H9 (cell line): ENCODE measurements at places on chromosomes 12 and 14.

DNA sequence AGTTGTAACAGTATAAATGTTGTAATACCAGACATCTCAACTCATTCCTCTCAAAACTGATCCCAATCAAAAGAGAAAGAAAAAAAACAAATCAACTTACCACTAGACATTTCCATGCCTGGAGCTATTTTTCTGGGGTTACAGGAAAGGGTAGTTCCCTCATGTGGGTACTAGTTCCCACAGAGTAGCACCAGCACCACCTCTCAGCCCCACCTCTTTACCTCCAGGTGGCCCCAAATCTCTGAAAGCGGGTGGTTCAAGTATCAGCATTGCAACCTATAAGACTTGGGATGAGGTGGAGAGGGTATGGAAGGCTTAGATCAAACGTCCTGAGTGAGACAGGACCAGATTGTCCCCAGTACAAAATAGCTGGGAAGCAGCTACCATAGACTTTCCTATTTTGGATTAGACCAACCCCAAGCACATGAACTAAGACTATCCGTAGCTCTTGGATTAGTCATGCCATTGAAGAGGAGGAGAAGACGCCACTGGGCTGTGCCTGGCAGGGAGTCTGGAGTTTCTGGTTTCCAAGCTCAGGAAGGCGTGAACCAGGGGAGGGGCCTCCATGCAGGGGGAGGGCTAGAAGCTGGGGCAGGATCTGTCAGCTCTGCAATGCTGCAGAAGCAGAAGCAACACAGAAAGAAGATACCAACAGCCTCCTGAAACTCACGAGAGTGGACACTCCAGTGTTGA is at the start of gene SLC39A2:
Gene SLC39A2, plus strand, starts transcription at position 620 of the 693 bp plus-strand sequence. CDS start 154 bp downstream, outside the sequence.
- H3K36me3 ChIP-seq = peaks cover 29% of the 10 kb centered on the region
- H3K4me1 ChIP-seq = no peaks in the 10 kb centered on the region
- H3K27me3 ChIP-seq = no peaks in the 10 kb centered on the region
- H3K27ac ChIP-seq = no peak within 1 kb of the TSS

GRCh38 chr12:106058256-106059182 is 80.2 kb downstream of the NUAK1 start:
- H3K4me1 ChIP-seq = peaks cover 5% of the 10 kb centered on the region
- no peak overlapping the region for H3K4me3 ChIP-seq
- H3K36me3 ChIP-seq = no peaks in the 10 kb centered on the region
- no peak for DNase-seq
- H3K27ac ChIP-seq = no peak overlapping the region

DNA sequence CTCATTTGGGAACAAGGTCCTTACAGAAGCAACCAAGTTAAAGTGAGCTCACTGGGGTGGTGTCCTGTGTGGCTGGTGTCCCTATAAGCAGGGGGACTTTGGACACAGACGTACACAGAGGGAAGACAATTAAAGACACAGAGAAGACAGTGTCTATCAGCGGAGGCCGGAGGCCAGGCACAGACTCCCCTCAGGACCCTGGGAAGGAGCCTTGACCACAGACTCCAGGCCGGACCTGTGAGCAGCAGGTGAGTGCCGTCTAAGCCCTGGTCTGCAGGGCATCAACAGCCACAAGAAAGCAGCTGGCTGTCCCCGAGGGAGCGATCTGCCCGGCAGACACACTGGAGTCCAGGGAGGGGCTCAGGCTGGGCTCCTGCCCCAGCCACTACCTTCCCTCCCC is 219.1 kb upstream of the C14orf180 start:
- H3K4me1 ChIP-seq = no peaks in the 10 kb centered on the region
- DNase-seq = peak; percentile 12
- no peak overlapping the region for H3K4me3 ChIP-seq
- no peaks in the 10 kb centered on the region for H3K36me3 ChIP-seq
- H3K27ac ChIP-seq = no peak overlapping the region

DNA sequence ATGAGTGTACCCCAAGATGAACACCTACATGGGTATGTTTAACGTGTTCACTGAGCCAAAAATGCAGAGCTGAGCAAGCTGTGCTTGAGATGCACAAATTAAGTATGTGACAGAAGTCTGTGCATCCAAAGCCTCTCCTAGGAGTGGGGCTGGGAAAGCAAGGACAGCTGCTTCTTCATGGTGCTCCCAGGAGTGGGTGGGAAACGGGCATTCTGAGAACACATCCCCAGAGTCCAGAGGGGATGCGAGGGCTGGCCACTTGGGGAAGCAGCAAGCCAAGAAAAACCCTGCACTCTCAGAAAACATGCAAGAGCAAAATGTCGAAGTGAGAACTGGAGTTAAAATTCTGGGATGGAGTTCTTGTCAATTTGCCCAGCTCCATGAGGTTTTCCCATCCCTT is 414.3 kb downstream of the BCAT1 start:
- H3K36me3 ChIP-seq = no peaks in the 10 kb centered on the region
- H3K4me1 ChIP-seq = no peaks in the 10 kb centered on the region
- no peak overlapping the region for H3K27ac ChIP-seq
- no peak for DNase-seq
- no peak overlapping the region for H3K4me3 ChIP-seq
- no peaks in the 10 kb centered on the region for H3K27me3 ChIP-seq

GRCh38 chr14:74647061-74647677 is 35.1 kb upstream of the LTBP2 start:
- no peaks in the 10 kb centered on the region for H3K36me3 ChIP-seq
- H3K4me1 ChIP-seq = no peaks in the 10 kb centered on the region
- no peak for DNase-seq
- H3K4me3 ChIP-seq = no peak overlapping the region

DNA sequence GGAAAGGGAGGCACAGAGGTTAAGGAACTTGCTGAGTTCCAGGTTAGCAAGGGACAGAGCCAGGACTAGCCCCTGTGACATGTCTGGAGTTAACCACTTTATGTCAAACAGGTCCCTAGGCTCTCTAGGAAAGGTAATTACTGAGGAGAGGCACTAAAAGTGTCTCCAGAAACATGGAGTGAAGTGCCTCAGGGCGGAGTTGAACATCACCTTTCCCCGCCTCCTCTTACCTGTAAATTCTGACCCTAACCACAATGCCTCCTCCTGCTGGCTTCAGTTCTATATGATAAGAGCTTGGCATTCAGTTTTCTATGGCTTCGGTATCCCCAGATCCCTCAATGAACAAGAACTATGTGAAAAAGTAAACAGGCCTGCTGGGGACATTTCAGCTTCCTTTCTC is 18.1 kb downstream of the RPH3A start:
- H3K27ac ChIP-seq = no peak overlapping the region
- no peaks in the 10 kb centered on the region for H3K27me3 ChIP-seq
- H3K4me1 ChIP-seq = no peaks in the 10 kb centered on the region
- no peak for DNase-seq

- H3K27me3 ChIP-seq = no peaks in the 10 kb centered on the region; the same call in 1 of the 2 replicates
- no peak overlapping the region for H3K4me3 ChIP-seq
- no peaks in the 10 kb centered on the region for H3K4me1 ChIP-seq
- H3K27ac ChIP-seq = no peak overlapping the region
- DNase-seq = peak; percentile 18
- H3K36me3 ChIP-seq = no peaks in the 10 kb centered on the region
Observed at GRCh38 chr12:131383291-131383690, 327.6 kb upstream of the SFSWAP start.

- no peaks in the 10 kb centered on the region for H3K27me3 ChIP-seq
- no peak overlapping the region for H3K27ac ChIP-seq
- DNase-seq = no peak
Observed at GRCh38 chr14:64584190-64584589, 34.4 kb downstream of the PPP1R36 start.

- no peaks in the 10 kb centered on the region for H3K36me3 ChIP-seq
- DNase-seq = no peak
- no peaks in the 10 kb centered on the region for H3K4me1 ChIP-seq
- H3K27me3 ChIP-seq = no peaks in the 10 kb centered on the region
- H3K27ac ChIP-seq = no peak overlapping the region
- H3K4me3 ChIP-seq = no peak overlapping the region
Observed at GRCh38 chr12:101654442-101654841, 43.0 kb upstream of the CHPT1 start.

DNA sequence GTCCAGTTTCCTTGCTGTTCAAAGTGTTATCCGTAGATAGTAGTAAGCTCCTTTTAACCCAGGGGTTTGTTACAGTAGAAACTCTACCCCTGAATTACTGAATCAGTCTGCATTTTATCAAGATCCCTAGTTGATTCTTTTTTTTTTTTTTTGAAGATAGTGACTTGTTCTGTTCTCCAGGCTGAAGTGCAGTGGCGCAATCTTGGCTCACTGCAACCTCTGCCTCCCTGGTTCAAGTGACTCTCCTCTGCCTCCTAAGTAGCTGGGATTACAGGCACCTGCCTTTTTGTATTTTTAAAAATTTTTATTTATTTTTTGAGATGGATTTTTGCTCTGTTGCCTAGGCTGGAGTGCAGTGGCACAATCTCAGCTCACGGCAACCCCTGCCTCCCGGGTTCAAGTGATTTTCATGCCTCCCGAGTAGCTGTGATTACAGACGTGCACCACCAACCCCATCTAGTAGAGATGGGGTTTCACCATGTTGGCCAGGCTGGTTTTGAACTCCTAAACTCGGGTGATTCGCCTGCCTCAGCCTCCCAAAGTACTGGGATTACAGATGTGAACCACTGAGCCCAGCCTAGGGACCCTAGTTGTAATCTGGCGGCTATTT is 10.5 kb downstream of the LARP4 start:
- H3K4me1 ChIP-seq = no peaks in the 10 kb centered on the region
- H3K27ac ChIP-seq = no peak overlapping the region
- peaks cover 6% of the 10 kb centered on the region; the same call in 2 of the 3 replicates for H3K36me3 ChIP-seq
- no peak overlapping the region for H3K4me3 ChIP-seq
- no peaks in the 10 kb centered on the region for H3K27me3 ChIP-seq
- no peak for DNase-seq

- peaks cover 6% of the 10 kb centered on the region for H3K4me1 ChIP-seq
- no peak overlapping the region for H3K27ac ChIP-seq
- no peak for DNase-seq
- no peak overlapping the region for H3K4me3 ChIP-seq
- no peaks in the 10 kb centered on the region; the same call in 2 of the 3 replicates for H3K36me3 ChIP-seq
Observed at GRCh38 chr12:47770086-47770726, 2.8 kb upstream of the SLC48A1 start.

GRCh38 chr14:89953602-89954001 is 928 bp downstream of the EFCAB11 start:
- no peaks in the 10 kb centered on the region for H3K27me3 ChIP-seq
- DNase-seq = no peak
- peaks cover 35% of the 10 kb centered on the region for H3K36me3 ChIP-seq
- H3K4me1 ChIP-seq = peaks cover 3% of the 10 kb centered on the region; the same call in 1 of the 2 replicates
